LNCaP clone FGC (cell line): ENCODE measurements at places on chromosomes 7 and 10.

DNA sequence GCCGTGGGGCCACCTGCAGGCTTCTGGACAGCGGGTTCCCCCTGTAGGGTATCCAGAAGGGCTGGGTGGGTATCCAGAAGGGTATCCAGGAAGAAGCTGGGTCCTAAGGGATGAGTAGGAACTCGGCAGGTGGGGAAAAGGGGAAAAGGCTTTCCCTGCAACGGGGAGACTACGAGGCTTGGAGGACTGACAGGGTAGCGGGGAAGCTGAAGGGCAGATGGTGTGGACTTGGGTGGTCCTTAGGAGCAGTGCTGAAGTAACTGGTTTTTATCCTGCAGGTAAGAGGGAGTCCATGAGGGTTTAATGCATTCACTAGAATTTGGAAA lies 525 bp downstream of the UBE2D4 start:
- no peak for DNase-seq

DNA sequence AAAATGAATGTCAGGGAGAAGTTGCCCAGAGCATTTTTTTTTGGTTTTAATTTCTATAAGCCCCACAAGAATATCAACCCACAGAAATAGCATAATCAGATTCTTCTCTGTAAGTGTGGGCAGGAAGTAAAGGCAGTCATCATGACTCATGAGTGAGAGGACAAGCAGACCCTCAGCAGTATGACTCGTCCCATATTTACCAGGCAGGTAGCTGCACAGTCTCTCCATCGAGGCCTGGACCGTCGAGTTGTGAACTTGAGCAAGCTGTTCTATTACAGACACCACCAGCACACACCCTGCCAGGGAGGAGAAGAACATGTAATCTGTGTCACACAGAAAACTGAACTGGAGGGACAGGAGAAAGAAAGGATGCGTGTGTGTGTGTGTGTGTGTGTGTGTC lies 37.8 kb downstream of the AOAH start:
- no peak for DNase-seq

DNA sequence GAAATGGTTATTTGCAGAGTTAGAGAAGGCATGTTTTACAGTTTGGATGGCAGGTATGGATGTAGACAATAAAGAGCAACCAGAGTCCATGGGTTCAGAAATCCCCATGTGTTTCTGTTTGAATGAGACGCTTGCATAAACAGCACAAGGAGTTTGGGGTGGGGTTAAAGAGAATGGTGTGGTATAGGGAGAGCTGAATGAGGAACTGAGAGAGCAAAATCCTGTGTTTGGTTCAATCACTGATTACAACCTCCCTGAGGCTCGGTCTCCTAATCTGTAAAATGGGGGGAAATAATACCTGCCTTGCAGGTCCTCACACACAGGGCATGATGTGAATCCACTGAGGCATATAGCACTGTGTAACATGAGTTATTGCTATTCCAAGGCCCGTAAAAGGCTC lies 23.7 kb downstream of the CAV1 start:
- DNase-seq: no peak

DNA sequence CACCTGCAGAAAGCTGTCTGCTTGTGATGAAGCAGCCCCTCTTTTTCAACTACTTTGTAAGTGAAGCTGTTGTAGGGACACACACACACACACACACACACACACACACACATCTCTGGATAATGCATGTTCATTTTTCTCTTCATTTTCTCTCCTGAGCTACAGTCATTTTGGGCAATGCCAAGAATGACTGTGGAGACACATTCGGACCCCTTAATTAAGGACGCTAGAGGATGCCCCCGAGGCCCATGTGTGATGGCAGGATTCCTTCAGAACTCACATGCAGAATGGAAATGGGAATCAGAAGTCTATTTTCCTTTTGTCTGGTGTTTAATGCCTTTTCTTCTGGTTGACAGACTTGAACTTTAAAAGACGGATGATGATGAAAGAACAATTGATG lies 56.6 kb downstream of the CLRN3 start:
- no peak for DNase-seq

DNA sequence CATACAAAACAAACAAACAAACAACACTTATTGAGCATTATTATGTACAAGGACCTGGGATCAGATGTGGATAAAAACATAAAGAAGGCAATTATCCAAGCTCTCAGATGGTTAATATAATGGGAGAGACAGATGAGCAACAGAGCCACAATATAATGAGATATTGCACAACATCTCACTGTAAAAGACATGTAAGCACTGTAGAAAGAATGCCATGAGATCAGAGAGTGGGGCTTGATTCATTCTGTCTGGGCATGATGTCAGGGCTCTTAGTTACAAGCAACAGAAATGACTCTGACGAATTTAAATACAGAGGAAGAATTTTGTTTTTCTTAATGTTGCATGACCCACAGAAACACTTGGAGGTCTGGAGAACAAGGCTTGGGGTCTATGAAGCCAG lies 164.7 kb upstream of the PLXDC2 start:
- no peak for DNase-seq

DNA sequence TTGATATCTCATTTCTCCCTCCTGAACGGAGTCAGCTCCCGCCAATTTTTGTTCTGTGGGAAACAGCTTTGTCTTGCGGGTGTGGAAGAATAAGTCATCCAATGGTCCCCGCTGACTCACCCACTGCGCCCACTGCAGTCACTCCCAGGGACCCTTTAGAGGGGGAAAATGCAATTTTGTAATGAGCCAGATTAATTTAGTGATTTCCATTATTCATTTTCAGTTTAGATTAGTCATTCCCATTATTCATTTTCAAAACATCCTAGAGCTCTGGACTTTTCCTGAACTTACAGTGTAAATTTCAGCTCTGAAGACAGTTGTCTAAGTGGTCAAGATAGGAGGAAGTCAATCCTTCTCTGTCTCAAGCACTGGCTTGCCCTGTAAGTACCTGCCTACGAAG lies 154.9 kb upstream of the TMEM72 start:
- no peak for DNase-seq

DNA sequence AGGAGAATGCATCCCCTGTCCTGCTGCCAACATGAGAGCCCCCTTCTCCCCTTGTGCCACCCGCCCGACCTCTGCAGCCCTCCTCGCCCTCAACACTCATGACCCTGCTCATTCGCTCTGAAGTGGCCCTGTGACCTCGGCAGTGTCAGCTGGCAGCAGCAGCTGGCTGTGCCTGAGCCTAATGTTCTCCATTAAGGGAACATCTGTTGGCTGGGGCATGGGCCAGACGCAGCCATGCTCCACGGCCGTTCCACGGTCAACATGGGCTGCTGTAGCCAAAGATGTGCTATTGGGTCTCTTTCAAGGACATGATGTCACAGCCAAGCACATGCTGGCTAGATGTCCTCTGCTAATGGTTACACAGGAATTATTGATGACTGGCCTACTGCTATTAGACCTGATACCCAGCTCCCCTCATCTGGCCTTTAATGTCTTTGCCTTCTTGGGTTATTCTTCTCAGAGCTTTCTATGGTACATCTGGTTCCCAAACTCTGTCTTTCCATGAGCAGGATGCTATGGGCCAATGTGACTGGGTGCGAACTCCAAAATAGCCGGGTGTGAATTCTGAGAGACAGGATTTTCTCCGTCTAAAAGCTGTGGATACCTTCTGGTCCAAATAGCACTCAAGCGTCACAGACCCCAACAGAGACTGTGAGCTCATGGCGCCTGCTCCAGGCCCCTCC lies 22.4 kb downstream of the ADCYAP1R1 start:
- DNase-seq: no peak

DNA sequence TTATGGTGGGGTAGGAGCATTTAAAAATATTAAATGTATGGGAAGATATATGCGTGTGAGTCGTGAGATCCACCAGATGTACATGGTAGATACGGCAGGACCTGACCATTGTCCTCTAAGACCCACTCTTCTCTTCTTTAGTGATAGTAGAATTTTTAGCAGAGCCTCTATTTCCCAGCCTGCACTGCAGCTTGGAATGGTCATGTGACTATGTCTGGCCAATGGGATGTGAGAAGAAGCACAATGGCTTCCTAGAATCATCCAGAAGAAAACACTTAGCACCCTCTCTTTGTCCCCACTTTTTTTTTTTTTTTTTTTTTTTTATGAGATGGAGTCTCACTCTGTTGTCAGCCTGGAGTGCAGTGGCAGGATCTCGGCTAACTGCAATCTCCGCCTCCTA lies 86.6 kb upstream of the CYTH3 start:
- no peak for DNase-seq

DNA sequence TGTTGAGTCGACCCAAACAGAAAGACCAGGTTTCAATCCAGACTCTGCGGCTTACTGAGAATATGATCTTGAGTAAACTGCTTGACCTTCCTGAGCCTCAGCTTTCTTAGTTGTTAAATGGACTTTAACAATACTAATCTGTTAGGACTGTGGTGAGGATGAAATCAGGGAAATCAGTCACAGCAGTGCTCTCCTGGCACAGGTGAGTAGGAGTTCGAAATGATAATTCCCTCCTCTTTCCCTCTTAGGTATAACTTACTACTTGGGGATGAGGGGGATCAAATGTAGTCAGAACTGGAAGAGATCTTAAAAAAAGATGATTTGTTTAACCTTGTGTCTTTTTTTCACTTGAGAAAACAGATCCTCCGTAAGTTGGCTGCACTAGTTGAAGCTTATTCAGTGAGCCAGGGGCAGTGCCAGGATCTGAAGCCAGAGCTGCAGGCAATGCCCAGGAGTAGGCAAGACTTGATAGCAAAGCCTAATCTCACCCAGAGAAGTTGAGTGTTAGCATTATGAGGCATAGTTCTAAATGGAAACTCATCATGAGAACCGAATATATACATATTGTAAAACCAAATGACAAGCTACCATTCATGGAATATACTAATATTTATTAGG lies 1.8 kb upstream of the MAGI2 start:
- no peak for DNase-seq

DNA sequence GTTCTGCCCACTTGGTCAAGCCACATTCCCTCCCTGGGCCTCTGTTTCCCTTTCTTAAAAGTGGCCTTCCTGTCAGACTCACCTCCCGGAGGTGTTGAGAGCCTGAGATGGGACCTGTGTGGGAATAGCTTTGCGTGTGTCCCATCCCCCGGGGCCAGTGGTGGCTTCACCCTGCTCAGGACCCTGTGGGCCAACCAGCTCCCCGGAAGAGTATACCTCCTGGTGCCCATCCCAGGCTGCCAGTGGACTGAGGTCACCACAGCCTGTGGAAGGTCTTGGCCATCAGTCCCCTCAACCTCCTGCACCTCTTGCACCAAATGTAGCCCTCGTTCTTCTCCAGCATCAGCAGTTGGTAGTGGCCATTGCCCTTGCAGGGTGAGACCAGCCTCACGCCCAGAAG lies 145.1 kb downstream of the RGS10 start:
- no peak for DNase-seq

- DNase-seq: no peak
Observed at GRCh38 chr7:3806516-3806915, 505.5 kb downstream of the SDK1 start.

DNA sequence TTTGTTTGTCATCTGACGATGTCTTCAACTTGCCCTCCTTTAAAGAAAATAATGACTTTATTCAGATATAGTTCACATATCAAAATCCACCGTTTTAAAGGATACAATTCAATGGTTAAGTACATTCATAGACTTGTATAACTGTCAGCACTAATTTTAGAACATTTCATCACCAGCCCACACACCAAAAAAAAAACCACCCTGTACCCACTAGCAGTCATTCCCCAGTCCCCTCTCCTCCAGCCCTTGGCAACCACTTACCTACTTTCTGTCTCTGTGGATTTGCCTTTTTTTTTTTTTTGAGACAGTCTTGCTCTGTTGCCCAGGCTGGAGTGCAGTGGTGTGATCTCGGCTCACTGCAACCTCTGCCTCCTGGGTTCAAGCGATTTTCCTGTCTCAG lies 5.3 kb upstream of the HILPDA start:
- DNase-seq: no peak

DNA sequence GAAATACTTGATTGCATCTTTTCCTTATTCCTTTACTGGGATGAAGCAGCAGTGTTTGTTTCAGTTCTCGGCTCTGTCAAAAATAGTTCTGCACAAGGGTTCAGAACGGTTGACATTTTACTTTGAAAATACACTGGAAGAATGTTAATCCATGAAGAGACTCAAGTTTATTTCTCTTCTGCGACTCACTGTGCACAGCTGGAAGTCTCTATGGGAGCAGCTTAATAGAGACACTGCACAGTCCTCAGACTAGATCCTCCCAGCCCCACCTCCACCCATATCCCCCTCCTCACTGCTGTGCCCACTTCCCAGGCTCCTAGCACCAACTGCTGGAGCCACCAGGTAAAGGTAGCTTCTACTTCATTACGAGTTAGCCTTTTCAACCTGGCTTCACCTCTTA lies 517.8 kb downstream of the GRID1 start:
- no peak for DNase-seq

DNA sequence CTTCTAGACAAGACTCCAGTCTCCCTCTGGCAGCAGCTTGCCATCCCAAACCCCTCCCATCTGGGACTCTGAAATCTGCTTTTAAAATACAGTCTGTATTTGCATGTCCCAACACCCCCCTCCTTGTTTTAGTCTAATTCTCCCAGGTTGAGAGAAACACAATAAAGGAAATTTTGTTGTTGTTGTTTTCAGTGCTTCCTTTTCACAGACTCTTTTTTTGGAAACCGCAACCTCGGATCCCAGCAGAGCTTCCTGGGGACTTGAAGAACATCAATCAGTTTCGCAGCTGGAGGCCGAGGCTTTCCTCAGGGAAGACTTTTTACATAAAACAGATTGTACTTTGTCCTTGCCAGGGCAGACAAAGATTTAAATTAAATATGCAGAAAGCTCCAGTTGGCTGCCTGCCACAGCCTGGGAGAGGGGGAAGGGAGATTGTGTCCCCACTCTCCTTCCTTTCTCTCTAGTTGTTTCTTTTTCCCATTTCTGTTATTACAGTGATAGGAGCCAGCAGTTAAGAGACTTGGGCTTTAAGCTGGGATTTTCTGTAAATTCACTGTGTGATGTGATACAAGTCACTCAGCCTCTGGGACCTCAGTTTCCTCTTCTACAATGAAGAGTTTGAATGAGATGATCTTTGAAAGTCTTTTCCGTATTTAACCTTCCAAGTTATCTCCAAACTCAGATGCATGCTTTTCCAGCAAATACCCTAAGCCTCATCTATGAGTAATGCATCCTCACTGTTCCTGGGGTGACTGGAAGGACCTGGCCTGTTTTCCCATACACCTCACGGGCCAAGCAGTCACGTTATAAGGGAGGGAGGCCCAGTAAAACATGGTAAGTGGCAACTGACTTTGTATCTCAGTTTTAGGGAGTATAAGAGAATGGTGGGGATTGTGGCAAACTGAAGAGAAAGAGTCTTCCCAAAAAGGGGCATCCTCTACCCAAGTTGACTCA lies 192.3 kb downstream of the REEP3 start:
- DNase-seq: no peak

- peak; percentile 47 for DNase-seq
Observed at GRCh38 chr7:139775829-139776266, 1.9 kb downstream of the HIPK2 start.

DNA sequence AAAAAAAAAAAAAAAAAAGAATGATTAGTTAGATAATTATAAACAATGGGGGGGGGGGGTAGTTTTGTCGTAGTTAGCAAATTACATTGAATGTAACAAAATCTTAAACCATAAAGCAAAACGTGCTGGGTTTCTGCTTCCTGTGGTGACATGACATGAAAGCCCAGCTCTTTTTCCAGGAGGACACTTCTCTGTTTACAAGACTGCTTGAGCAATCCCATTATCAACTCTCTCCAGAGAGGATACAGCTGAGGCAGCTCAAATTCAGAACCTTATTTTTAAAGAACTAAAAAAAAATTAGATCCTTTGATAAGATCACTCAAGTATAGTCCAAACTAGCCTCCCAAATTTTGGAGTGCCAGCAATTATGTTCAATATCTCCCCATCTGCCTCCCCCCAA lies 58.6 kb downstream of the ADRB1 start:
- DNase-seq: no peak
